ENCODE measurements at places on chromosomes 5 and 9. TPM values are rescaled to one million over a fixed set of nuclear protein-coding genes. Genes with fewer than 3 reads are reported as not detected.

The ADAMTS12 gene
- total RNA-seq, result 0.16 TPM

The SPINK13 gene
- not detected for total RNA-seq

The OR13D1 gene
- not detected for total RNA-seq

The RMRP gene
- 1,810 TPM for total RNA-seq

The PCDHA1 gene
- total RNA-seq, result not detected

The DPYSL3 gene
- total RNA-seq, result 3.0 TPM

The BARHL1 gene
- total RNA-seq, result not detected

The ARHGEF39 gene
- total RNA-seq, result 7.8 TPM

The TAS2R1 gene
- not detected for total RNA-seq

The ESM1 gene
- total RNA-seq, result not detected

The NUTM2F gene
- total RNA-seq, result not detected

The ALDH7A1 gene
- total RNA-seq, result 47.7 TPM

The IFNA13 gene
- not detected for total RNA-seq

The OR13C8 gene
- total RNA-seq, result not detected

The SAXO1 gene
- total RNA-seq, result not detected

The SLF1 gene
- total RNA-seq, result 8.9 TPM

The BTNL3 gene
- not detected for total RNA-seq

The APBB3 gene
- total RNA-seq, result 5.0 TPM

The HRH2 gene
- total RNA-seq, result not detected

The PDE6A gene
- total RNA-seq, result under 0.01 TPM

The PAIP2 gene
- 43.7 TPM for total RNA-seq

The NMUR2 gene
- not detected for total RNA-seq

The RNF208 gene
- not detected for total RNA-seq

The PRXL2C gene
- 13.3 TPM for total RNA-seq

The IFNB1 gene
- total RNA-seq, result not detected

The OSTF1 gene
- 42.8 TPM for total RNA-seq

The ADGRV1 gene
- total RNA-seq, result 0.39 TPM

The AUH gene
- total RNA-seq, result 8.6 TPM

The C9orf50 gene
- not detected for total RNA-seq

The SHISAL2B gene
- total RNA-seq, result not detected

The HABP4 gene
- 8.2 TPM for total RNA-seq

The IRX4 gene
- total RNA-seq, result 54.4 TPM

The DCAF12 gene
- total RNA-seq, result 25.8 TPM

The LPAR1 gene
- 29.0 TPM for total RNA-seq

The RUSC2 gene
- total RNA-seq, result 15.5 TPM

The SV2C gene
- 0.08 TPM for total RNA-seq

The SLC46A2 gene
- not detected for total RNA-seq

The TRIM7 gene
- 56.8 TPM for total RNA-seq

The MARCOL gene
- total RNA-seq, result not detected

The CARD6 gene
- total RNA-seq, result 2.7 TPM

The NDUFAF2 gene
- total RNA-seq, result 71.8 TPM

The TAF11L14 gene
- total RNA-seq, result not detected

The C5orf58 gene
- total RNA-seq, result not detected

The GRIN1 gene
- total RNA-seq, result 0.04 TPM

The TEX48 gene
- total RNA-seq, result not detected

The TICAM2 gene
- total RNA-seq, result 0.47 TPM

The TGFBI gene
- 420 TPM for total RNA-seq

The MBLAC2 gene
- 5.5 TPM for total RNA-seq

The NRARP gene
- 1.1 TPM for total RNA-seq

The SPATA31D4 gene
- not detected for total RNA-seq

The NTNG2 gene
- not detected for total RNA-seq

The ADAMTS19 gene
- not detected for total RNA-seq

The C6 gene
- not detected for total RNA-seq

The SLC4A9 gene
- total RNA-seq, result not detected

The TMEFF1 gene
- total RNA-seq, result 0.62 TPM

Measured in hair follicular keratinocyte (primary cell).